Forelimb muscle (tissue), 1 donor: ENCODE measurements at places on chromosomes 1 and 21. TPM values are rescaled to one million over a fixed set of nuclear protein-coding genes. Genes with fewer than 3 reads are reported as not detected.

FUCA1 gene
- polyA plus RNA-seq, result 11.5 TPM

CELA2A gene
- polyA plus RNA-seq, result 0.35 TPM

- no peak for DNase-seq
Observed at GRCh38 chr1:81836007-81836626, 35.4 kb downstream of the ADGRL2 start.

CAPN8 gene
- polyA plus RNA-seq, result 0.57 TPM

DNA sequence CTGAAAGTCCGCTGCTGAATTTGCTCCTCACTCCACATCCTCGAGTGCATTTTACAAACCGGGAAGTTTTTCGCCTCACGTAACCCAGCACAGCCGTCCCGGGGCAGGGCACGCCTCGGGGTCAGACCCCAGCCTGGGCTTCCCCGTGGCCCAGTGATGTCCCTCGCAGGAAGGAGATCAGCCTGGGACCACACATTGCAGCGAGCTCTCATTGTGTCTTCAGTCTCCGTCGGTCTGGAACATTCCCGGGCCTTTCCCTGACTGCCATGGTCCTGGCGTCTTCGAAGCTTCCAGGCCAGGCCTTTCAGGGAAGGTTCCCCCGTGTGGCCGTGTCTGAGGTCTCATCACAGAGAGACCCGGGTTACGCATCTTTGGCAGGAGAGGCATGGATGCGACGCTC, 43.5 kb downstream of the MORN1 start:
- no peak for DNase-seq
